Kasumi-1 (cell line): ENCODE measurements at places on chromosomes 5 and 9.

GRCh38 chr5:23064710-23065109 lies 211.6 kb upstream of the CDH12 start:
- no peak for DNase-seq

DNA sequence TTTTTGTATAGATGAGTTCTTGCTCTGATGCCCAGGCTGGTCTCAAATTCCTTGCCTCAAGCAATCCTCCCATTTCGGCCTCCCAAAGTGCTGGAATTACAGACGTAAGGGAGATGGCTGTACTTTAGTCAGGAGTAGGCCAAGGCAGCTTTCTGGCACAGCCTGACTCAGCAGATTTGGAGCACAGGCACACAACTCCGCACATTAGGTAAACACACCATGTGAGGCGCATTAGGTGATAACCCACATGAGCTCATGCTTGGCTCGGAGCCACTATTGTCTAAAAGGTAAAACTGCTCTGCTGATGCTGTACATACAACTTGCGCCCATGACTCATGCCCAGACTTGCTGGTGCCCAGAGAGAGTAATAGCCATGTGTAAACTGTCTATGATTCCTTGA lies 1157.9 kb downstream of the TAF11L14 start:
- no peak for DNase-seq

DNA sequence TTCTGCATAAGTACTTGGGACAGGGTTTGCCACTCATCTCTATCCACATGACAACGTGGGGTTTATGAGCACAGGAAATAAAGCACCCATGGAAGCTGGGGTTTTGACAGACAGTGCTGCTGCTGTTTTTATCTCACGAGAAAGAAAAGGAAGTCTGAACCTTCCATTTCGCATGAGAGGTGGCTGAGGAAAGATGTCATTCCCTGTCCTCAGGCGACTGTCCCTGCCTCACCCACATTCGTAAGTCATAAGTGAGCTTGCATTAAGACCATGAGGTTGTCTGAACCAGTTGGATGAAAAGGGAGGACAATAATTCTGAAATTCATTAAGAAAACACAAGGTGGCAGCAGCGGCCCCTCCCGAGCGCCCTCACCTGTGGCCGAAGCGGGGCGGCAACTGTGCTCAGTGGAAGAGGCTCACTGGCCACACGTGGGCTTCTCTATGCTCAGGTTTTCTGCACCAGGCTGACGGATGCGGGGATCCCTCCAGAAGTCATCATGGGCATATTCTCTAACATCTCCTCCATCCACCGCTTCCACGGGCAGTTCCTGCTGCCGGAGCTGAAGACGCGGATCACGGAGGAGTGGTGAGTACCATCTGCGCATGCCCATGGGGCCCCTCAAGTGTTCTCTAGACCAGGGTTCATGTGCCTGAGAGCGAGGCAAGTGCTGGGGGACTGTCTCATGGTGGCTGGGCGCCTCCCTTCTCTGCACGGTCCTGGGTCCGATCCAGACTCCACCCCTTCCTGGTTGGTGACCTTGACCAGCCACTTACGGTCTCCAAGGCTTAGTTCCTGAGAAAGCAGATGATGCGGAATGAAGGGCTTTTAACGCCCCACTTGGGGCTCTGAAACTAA lies 54.7 kb upstream of the SUSD3 start:
- DNase-seq: peak; percentile 21

GRCh38 chr5:139668064-139668880 lies 20.1 kb downstream of the CXXC5 start:
- no peak for DNase-seq
